RPMI8226 (cell line): ENCODE measurements at places on chromosomes 2 and 18.

GRCh38 chr2:85468704-85469349 is 50.3 kb downstream of the SH2D6 start:
- no peak for DNase-seq

- DNase-seq: no peak
These were observed 189.9 kb downstream of the INO80D start for GRCh38 chr2:205895981-205896655.

- DNase-seq: no peak
These were observed 112.1 kb downstream of the MBD2 start for GRCh38 chr18:54112356-54112755.

- no peak for DNase-seq
These were observed 62.4 kb downstream of the KLHL29 start for GRCh38 chr2:23447405-23447804.

GRCh38 chr18:58687871-58688308 is 16.6 kb downstream of the MALT1 start:
- no peak for DNase-seq

DNA sequence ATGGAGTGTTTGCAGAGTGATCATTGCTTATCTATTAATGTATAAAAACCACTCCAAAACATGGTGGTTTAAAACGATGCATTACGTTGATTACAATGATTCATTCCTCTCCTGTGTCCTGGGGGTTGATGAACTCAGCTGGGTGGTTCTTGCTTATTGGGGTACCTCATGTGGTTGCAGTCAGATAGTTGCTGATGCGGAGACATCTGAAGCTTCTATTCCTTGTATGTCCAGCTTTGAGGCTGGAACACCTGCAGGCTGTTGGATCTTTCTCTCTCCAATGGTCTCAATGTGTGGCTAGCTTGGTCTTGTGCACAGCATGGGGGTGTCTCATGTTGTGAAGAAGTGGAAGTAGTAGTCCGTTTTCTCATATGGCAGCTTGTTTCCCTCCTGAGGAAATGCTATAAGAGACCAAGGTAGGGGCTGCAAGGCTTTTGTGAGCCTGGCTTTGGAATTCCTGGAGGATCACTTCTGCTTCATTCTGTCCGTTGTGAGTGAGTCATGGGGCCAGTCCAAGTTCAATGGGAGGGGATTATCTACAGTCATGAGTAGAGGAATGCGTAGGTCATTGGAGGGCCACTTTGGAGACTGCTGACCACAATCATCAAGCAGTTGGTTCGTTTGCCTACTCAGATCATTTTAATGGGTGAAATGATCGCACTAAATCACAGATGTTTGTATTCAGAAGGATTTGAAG is 601.0 kb downstream of the SLC4A3 start:
- no peak for DNase-seq

DNA sequence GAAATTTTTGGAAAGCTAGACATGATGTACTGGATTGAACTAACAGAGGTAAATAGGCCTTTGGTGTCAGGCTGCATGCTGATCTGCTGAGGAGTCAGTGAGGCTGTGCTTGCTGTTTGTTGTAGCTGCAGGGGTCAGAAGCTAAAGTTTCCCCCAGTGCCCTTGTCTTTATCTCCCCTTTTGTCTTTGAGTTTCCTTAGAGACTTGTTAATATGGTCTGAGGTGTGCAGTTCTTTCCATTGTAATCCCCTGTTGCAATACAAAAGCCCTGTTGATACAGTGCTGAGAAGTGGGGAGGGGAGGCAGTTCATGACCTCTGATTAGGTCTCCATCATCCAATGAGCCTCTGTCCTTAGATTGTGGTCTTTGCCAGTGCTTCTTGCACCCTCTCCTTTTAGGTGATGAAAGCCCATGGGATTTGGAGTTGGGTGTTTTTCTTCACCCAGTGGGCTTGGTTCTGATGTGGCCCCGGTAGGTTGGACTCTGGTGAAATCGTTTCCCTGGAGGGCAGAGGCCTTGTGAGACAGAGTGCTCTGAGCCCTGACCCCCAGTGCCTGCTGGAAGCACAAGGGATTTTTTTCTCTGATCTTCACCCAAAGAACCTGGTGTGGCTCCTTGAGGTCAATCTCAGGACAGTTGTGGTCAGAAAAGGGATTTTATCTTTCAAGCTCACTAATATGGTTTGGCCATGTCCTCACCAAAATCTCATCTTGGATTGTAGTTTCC is 163.1 kb downstream of the TMEM18 start:
- no peak for DNase-seq

DNA sequence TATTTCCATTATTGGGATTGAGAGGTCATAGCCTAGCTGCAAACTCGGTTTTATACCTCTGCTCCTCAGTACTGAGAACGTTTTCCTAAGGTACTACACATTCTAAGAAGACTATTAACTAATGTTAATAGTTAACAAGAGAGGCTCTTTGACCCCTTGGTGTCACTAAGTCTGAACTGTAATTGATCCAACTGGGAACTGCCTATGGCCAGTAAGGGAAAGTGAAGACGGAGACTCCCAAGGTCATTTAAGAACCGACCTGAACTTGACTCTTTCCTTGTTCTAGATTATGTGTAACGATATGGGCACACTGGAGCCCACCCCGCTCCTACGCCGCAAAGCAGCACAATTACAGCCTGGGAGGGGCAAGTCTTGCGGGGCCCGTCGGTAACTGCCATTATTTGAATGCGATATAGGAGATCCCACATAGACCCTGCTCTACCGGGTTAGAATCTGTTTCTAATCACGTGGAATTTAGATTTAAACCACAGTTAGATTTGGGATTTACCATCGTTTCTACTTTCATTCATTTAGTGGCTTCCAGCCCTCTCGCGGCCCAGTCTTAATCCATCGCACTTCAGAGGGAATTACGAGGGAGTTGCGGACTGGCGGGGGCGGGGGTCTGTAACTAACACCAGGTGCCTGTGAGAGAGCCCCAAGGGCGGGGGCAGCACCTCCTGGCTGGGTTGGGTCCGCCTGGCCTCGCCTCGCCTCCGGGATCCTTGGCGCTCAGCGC is 84.1 kb upstream of the EPB41L3 start:
- no peak for DNase-seq

DNA sequence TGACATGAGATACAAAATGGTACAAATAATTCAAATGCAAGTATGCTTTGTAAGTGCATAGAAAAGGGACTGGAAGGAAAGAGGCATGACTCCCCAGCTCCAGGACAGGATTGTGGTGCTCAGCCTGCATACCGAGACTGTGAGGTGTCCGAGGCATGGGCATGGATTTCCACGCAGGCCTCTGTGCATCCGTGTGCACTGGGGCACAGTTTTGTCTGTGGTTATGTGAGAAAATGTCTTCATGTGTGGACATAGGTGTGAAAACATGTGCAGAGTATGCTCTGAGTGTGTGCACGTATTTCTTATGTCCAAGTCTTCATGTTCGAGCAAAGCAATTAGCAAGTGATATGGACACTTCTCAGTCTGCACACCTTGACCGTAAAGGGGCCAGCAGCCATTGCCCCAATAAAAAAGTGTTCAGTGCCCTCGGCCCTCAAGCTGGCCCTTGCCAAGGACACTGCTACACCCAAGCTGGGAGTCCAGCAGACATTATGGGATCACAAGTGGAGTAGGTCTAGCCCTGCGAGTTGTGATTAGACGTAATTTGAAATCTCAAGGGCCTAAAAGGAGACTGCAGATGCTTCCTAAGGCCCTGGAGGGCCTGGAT is 120.7 kb downstream of the CYP26B1 start:
- DNase-seq: no peak

DNA sequence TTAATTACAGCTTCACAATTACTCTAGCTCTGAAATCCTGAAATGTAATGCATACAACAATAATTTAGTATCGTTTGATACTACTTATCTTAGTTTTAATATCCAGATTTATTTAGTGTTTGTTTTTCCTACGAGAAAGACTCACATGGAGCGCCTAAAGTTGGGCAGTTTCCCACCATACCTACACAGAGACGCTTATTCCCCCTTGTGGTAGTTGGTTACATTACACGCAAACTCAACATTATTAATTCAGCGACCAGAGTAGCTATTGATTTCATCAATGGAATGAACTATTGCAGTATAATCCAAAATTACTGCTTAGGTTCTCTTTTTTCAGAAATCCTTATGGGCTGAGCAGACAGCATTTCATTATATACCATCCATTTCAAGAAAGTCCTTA is 164.0 kb upstream of the REG3G start:
- DNase-seq: peak; percentile 27

GRCh38 chr18:63073481-63073880 is 246.1 kb downstream of the BCL2 start:
- peak; percentile 39 for DNase-seq

DNA sequence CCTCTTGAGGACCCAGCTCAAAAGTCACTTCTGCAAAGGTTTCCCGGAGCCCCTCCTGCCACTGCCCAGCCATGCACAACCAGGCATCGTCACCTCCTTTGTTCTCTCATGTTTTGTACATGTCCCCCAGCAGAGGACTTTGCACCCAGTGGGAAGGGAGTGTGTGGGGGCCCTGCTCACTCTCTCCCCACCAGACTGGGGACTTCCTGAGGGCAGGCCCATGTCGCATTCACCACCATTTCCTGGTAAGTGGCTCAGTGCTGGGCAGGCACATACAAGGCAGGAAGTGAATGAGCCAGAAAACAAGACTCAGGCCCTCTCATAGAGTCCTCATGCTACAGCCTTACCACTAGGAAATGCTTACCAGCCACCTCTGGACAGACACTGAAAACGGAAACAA is 18.9 kb downstream of the MRPL35 start:
- no peak for DNase-seq

- no peak for DNase-seq
These were observed 81.9 kb upstream of the VWC2L start for GRCh38 chr2:214328941-214329340.

- peak; percentile 26 for DNase-seq
These were observed 5.1 kb downstream of the FECH start for GRCh38 chr18:57581301-57581934.
